ENCODE measurements at places on chromosomes 1 and 21.
A peak's percentile ranks its signal among the peaks of the same experiment; 100 is the strongest.

DNA sequence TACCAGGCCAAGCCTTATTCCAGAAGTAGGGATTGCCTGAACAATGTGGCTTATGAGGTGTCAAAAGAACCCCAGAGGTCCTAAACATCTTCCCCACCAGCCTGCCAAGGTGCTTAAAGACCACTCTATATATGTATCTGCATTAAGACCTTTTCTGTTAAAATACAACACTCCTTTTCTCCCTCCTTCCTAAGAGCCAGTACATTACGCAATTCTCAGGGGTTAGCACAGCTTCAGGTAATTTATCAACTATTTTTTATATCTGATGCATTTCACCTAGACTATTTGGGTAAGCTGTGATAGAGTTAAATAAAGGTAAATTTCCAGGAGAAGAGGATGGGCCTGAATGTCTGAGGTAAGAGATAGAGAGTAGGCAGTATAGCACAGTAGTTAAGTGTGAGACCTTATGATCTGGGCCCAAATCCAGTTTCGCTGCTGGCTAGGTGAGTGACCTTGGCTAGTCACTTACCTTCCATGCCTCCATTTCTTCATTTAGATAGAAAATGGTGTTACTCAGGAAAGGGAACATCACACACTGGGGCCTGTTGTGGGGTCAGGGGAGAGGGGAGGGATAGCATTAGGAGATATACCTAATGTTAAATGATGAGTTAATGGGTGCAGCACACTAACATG is 5.1 kb upstream of the CCN1 start:
- DNase-seq = no peak

- DNase-seq = no peak
Measured at GRCh38 chr1:23947366-23947765, 12.3 kb upstream of the PNRC2 start.

- DNase-seq = no peak
Measured at GRCh38 chr1:9313576-9313975, 20.9 kb downstream of the SPSB1 start.

DNA sequence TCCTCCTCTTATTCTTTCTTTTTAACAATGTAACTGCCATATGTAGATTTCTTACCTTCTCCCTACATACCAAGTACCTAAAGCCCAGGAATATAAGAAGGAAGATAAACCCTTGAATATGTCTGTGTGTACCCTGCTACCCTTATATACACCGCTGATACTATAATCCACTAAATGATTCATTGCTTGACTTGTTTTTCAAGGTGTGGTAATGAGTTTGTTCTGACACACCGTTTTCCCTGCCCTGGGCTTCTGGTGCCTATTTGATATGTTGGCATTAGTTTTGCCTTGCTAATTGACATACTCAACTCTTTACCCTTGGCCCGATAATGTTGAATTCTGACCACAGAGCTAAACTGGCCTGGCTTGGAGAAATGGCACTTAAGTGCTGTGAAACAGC is 64.3 kb downstream of the IL23R start:
- no peak for DNase-seq

DNA sequence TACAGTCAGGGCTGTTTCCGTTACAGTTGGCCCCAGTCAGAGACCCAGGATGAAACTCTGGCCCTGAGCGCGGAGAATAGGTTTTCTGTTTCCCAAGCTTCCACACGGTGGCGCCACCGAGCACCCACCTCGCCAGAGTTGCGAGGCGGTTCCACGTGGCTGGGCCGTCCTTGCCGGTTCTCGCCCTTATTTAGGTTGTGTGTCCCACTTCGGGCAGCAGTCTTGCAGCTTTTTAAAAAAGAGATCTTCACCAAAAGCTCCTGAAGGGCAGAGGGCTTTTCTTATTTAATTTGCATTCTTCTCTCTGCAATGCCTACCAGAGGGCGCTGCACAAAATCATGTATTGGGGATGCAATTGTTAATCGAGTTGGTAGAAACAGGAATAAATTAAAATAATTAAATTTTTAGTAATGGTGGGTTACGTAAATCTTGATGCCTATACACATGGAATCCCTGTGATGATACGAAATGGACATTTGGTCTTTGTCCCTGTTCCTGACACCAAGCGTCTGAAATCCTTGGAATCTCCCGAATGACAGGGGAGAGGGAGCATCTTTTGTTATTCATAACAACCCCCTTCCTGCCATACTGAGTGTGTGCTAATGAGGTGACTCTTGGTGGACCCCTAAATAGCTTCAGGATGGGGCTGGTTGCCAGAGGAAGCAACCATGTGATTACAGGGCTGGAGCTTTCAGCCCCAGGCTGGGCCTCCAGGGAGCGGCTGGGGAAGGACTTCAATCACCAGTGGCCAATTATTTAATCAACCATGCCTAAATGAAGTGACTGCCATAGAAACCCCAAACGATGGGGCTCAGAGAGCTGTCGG is 5.6 kb upstream of the S100A7 start:
- peak; percentile 54 for DNase-seq

DNA sequence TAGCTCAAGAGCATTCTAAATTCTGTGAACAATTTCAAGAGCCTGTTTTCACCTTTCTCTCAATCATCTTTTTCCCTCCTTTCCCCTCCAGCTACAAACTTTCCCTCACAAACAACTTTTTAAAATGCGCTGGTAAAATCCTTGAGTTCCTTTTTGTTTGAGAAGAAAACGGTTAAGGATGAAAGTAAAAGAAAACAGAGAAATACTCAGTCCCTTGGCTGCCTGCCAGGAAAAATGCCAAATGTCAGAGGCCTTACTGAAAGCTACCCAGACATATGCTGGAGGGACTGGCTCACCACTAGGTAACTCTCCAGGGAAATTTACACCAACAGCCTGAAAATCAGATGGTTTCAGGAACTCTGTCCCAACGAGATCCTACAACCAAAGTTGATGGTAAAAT is 11.0 kb upstream of the SERBP1 start:
- DNase-seq = no peak

GRCh38 chr1:178307264-178307663 is 189.5 kb downstream of the CLEC20A start:
- DNase-seq = no peak

DNA sequence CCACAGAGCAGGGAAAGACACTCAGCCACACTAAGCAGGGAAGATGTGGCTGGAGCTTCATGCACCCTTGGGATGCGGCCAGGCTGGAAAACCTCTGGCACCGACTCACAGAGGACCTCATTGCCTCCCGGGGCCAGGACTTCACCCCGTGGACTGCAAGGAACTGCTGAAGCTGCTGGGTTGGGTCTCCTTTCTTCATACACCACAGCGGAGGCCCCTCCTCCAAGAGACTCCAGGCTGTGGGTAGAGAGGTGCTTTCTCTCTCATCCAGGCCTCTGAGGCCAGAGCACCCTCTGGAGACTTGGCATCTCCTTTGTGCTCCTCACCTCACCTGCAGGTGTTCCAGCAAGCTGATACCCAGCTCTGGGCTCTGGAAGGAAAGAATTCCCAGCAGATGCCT is 76.0 kb upstream of the EDN2 start:
- no peak for DNase-seq

GRCh38 chr1:229781453-229781852 is 155.4 kb downstream of the URB2 start:
- DNase-seq = no peak

DNA sequence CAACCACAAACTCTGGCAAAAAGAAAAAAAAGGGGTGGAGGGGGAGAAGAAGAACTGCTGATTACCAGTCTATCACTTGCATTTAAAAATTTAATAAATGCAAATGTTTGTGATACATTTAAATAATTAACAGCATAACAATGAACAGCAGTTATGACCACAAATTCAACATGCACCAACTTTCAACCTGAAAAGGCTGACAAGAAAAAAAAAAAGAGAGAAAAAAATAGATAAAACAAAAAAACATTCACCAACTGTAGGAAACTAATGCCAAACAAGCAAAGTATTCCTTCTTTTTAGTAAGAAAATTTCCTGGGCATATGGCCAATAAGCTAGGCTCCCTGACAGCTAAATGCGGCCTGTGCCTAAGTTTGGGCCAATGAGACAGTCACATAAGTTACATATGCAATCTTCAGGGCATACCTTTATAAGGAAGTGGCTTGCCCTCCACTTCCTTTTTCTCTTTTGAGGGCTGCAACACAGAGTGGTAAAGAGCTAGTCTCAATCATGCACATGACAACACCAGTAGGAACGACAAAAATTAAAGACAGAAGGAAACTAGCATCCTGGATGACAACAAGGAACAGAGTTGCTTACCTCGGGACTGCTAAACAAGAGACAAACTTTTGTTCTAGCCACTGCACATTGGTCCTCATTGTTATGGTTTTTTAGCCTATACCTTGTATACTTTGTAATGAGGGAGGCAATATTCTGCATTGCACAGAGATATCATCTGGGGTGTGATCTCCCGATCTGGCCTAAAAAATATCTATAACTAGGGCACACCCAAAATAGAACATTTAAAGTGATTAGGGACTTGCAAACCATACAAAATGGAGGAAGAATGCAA is 24.2 kb upstream of the PHTF1 start:
- DNase-seq = peak; percentile 78

DNA sequence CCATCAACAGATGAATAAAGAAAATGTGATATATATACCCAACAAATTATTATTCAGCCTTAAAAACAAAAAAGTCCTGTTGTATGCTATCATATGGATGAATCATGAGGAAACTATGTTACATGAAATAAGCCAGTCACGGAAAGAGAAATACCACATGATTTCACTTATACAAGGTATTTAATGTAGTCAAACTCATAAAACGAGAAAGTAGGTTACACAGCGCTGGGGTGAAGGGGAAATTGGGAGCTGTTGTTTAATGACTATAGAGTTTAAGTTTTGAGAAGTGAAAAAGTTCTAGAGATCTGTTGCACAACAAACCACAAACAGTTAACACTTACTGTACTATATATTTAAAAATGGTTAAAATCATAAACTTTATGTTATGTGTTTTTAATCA is 58.5 kb downstream of the SLC25A24 start:
- DNase-seq = no peak

GRCh38 chr1:54221113-54221834 is 21.3 kb downstream of the MRPL37 start:
- DNase-seq = no peak

DNA sequence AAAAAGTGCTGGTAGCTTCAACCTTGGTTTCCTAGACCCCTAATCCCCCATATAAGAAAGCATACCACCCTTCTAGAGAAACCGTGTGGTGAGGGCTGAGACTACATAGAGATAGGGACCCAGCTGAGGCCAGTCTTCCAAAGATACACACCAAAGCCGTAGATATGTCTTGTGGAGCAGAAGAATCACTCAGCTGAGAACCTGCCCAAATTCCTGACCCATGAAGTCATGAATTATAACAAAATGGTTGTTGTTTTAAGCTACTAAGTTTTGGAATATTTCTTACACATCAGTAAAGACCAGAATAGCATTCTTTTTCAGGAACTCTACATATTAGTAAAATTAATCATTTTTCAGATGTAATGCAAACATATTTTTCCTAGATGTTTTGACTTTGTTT is 3.3 kb upstream of the SNRPE start:
- no peak for DNase-seq

DNA sequence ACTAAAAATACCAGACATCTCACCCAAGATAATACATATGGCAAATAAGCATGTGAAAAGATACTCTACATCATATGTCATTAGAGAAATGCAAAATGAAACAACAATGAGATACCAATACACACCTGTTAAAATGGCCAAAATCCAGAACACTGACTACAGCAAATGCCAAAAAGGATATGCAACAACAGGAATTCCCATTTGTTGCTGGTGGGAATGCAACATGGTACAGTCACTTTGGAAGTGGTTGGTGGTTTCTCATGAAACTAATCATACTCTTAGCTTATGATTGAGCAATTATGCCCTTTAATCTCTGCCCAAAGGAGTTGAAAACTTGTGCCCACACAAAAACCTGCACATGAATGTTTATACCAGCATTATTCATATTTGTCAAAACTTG is 6.4 kb upstream of the RGS2 start:
- no peak for DNase-seq

- no peak for DNase-seq
Measured at GRCh38 chr1:243496187-243496646, 240.4 kb downstream of the SDCCAG8 start.

DNA sequence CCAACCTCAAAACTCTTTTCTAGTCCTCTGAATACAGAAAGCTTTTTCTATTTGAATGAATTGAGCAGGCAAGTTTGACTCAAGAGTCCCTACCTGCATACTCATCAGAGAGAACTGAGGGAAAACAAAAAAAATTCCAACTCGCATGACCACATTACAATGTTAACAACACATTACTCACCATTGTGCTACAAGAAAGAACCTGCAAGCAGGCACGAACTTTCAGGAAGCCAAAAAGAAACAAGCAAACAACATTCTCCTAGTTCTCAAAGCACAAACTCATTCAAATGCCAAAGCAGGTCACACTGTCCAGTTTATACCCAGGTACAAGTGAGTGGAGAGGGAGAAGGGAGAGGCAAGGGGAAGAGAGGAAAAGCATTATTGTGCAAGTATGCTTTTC is 14.6 kb downstream of the OTUD7B start:
- no peak for DNase-seq
